ENCODE measurements at places on chromosomes 16 and 17.

- no peak for DNase-seq
Measured at GRCh38 chr16:54482892-54483574, 196.4 kb upstream of the IRX3 start.

DNA sequence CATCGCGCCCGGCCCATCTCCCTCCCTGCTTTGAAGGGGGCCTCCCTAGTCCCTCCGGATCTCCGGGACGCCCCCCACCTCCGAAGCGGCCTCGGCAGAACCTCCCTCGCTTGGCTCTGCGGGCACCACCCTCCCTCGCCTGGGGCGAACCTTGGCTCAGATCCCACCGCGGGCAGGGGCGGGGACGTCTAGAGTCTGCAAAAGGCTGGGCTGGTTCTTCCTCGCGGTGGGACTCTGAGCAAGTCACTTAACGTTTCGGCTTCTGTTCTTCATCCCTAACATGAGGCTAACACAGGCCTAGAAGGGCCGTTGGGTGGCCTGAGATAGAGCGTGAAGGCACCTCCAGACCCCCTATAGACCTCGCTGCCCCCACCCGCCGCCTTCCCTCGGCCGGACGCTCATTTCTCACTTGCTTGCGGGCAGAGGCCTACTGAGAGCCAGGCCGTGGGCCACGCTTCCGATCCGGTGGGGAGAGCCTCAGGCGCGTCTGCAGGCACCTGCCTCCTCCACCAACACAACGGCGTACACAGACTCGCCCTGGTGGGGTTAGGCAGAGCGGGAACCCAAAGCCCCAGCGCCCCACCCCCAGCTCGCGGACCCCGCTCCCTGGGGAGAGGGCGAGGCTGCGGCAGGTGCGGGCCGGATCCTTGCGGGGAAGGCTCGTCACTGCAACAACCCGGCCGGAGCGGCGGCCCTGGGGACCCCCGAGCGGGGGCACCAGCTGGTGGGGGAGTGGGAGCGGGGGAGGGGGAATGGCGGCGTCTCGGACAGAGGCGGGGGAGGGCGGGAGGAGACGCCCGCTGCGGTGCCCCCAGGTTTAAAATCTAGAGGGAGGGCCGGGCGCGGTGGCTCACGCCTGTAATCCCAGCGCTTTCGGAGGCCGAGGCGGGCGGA is 5.4 kb downstream of the MYO1C start:
- DNase-seq: peak; percentile 30

GRCh38 chr16:25270577-25270976 is 12.9 kb upstream of the ZKSCAN2 start:
- no peak for DNase-seq

DNA sequence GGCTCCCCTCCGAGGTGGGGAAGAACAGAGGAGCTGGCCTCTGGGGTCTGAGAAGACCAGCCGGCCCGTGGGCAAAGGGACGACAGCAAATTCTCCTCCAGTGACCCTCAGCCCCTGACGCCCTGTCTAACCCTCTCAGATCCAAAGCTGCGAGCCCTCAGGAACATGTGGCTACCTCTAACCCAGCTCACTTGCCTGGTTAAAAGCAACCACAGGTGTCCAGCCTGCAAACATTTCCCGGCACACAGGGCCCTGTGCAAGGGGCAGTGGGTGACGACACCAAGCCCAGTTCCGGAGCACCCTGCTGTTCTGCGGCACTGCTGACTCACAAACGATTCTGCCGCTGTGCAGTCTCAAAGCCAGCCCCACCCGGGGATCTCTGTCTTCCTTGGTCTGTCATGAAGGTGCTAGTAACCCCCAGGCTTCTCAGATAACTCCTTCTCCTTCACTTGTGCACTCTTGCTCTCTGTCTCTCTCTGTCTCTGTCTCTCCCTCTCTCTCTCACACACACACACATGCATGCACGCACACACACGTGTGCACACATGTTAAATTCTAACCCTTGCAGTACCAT is 23.0 kb downstream of the WNT3 start:
- DNase-seq: no peak

- peak; percentile 96 for DNase-seq
Measured at GRCh38 chr17:1648963-1649843, 463 bp downstream of the RILP start.

- no peak for DNase-seq
Measured at GRCh38 chr17:52027081-52027480, 131.4 kb downstream of the CA10 start.

GRCh38 chr17:14011036-14011692 is 58.1 kb upstream of the COX10 start:
- DNase-seq: no peak

DNA sequence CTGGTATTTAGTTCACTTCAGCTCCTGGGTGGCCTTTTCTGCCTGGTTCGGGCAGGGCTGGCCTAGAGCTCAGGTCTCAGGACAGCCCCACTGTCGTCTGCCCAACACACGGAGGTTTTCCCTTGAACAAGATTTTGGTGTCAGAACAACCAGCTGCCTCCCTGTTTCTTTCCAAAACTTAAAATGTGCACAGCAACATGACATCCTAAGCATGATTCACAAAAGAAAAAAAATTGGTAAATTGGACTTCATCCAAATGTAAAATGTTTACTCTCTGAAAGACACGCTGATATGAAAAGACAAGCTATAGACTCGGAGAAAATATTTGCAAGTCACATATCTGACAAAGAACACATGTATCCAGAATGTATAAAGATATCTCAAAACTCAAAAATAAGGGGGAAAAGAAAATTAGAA is 197.8 kb upstream of the CHMP6 start:
- DNase-seq: no peak

- DNase-seq: no peak
Measured at GRCh38 chr17:57397402-57397801, 141.1 kb downstream of the MSI2 start.

DNA sequence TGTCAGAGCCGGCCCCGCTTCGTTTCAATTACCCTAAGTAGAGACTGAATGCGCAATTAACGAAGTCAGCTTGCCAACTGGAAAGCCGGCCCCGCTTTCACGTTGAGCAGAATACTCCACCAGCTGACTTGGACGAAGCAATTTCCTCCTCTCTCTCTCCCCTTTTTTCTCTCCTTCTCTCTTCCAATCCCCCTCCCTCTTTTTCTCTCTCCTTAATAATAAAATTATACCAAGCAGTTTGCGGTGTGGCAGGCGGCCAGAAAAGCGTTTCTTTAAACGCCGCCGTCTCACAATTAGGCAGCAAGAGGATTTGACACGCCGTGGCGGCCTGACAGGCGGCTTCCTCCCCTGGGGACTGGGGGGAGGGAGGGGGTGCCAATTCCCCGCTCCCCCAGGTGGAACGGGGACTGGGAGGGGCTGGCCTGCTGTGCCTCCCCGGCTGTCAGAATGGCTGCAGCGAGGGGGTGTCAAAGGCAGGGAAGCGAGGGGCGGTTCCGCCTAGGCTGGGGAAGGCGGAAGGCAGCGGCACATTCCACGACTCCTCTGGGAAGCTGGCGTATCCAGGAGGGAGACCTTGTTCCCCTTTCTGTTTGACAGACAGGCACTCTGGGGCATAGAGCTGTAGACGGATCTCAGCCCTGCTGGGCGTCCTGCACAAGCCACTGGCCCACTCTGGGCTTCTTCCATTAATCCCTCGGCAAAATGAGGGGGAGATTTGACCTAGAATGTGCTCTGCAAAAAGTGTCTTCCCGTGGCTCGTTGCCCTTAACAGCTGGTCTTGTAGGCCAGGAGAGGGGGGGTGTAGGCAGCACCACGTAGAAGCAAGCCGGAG is 52.7 kb downstream of the SREBF1 start:
- no peak for DNase-seq

GRCh38 chr16:83630979-83631378 is 176.8 kb upstream of the HSBP1 start:
- no peak for DNase-seq

DNA sequence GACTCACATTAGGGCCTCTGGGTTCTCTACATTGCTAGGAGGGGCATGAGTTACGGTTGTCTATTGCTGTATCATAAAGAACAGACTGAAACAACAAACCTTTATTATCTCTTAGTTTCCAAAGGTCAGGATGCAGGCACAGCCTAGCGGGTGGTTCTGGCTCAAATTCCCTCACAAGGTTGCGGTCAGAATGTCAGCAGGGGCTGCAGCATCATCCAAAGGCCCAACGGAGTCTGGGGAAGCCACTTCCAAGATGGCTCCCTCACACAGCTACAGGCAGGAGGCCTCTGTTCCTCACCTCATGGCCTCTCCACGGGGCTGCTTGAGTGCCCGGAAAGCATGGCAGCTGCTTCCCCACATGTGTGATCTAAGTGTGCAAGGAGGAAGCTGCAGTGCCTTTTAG is 29.6 kb upstream of the ZFPM1 start:
- no peak for DNase-seq

DNA sequence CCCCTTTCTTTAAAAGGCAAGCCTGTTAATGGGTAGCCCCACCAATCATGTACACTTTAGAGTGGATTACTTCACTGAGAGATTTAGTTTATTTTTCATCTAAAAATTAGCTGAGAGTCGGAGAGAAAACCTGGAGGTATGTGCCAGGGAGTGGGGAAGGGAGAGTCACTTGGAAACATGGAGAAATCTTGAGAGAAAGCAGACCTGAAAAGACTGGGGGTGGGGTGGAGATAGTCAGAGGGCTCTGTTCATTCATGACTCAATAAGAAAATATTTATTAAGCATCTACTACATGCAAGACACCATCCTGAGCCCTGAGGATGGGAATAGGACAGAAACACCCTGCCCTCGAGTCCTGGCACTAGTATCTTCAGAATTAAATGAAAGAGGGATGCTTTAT is 27.4 kb upstream of the RCVRN start:
- DNase-seq: no peak

DNA sequence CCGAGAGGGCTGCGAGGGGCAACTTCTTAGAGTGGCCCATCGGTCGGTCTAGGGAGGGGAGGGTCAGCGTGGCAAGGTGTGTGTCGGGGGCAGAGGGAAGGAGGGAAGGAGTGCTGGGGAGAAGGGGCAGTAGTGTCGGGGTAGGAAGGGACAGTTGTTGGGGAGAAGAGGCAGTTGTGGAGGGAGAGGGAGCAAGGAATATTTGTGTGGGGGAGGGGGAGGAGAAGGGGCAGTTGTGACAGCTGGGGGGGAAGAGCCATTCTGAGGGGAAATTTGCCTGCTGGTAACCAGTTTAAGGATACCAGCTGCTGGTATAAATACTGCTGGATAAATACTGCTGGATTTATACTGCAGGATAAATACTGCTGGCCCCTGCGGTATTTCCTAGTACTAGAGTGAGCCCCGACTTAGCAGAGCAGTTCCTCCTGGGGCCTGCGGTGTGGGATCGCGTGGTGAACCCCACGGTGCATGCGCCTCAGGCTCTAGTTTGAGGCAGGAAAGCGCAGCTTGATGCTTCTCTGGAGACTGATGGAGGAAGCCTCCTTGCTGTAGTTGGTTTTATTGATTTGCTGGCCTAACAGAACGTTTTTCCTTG is 309 bp downstream of the DNAH2 start:
- no peak for DNase-seq

GRCh38 chr16:50152351-50152806 is 727 bp upstream of the TENT4B start:
- DNase-seq: no peak

- no peak for DNase-seq
Measured at GRCh38 chr16:4382795-4383357, 11.2 kb downstream of the VASN start.

GRCh38 chr16:52128361-52128760 is 418.6 kb downstream of the TOX3 start:
- DNase-seq: no peak

DNA sequence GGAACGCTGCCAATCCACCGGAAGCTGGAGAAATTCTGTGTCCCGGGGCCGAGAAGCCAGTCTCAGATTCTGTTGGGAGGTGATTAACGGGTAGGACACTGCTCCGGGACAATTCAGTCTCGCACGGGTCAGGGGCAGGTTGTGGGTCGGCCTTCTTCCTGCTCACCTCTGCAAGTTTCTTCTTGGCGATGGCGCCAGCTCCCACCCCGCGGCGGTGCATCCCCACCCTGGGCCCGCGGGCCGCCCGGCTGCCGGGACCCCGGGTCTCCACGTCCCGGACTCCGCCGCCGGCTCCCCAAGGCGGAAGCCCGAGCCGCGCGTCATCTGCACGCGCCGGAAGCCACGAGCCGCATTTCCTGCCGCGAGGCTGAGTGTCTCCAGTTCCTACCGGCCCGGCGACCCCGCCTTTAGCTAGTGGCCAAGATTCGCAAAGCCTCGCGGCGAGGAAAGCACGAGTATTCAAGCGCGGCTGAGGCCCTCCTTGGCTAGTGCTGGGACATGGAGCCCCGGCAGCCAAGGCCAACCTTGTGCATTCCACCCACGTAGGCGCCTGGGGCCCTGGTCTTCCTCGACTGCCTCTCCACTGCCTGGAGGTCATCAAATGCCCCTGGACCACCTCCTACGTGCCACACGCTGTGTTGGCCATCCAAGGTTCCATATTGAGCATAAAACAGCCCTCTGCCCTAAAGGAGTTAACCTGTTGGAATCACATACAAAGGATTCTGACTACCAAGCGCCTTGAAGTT is at the start of gene SNF8:
TSS of gene SNF8 (minus strand) at position 328 of the 746 bp plus-strand sequence. CDS start at position 220, 108 bp downstream.
- peak; percentile 88 for DNase-seq

- DNase-seq: no peak
Measured at GRCh38 chr17:8222380-8222629, 11.9 kb upstream of the AURKB start.
